Heart right ventricle (tissue), 16 donors: ENCODE measurements at places on chromosomes 11 and 22. TPM values are rescaled to one million over a fixed set of nuclear protein-coding genes. Genes with fewer than 3 reads are reported as not detected.
A peak's percentile ranks its signal among the peaks of the same experiment; 100 is the strongest.

DNA sequence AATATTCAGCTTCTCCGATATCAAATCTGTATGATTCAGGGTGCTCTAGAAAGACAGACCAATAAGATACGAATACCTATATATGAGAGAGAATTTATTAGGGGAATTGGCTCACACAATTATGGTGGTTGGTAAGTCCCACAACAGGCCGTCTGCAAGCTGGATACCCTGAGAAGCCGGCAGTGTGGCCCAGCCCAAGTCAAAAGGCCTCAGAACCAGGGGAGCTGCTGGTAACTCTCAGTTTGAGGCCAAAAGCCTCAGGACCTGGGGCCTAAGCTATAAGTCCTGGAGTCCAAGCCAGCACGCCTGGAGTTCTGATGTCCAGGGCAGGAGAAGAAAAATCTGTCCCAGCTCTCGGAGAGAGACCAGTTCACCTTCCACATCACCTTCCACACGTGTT lies 318.7 kb downstream of the BRD1 start:
- H3K27ac ChIP-seq: no peak overlapping the region
- H3K4me3 ChIP-seq: no peak overlapping the region
- no peaks in the 10 kb centered on the region for H3K4me1 ChIP-seq
- no peaks in the 10 kb centered on the region for H3K27me3 ChIP-seq

GRCh38 chr11:19604679-19605375 lies 107.8 kb upstream of the NAV2 start:
- H3K27me3 ChIP-seq: no peaks in the 10 kb centered on the region
- no peak for DNase-seq
- no peak overlapping the region for H3K4me3 ChIP-seq
- no peak overlapping the region for H3K27ac ChIP-seq
- H3K36me3 ChIP-seq: no peaks in the 10 kb centered on the region

DNA sequence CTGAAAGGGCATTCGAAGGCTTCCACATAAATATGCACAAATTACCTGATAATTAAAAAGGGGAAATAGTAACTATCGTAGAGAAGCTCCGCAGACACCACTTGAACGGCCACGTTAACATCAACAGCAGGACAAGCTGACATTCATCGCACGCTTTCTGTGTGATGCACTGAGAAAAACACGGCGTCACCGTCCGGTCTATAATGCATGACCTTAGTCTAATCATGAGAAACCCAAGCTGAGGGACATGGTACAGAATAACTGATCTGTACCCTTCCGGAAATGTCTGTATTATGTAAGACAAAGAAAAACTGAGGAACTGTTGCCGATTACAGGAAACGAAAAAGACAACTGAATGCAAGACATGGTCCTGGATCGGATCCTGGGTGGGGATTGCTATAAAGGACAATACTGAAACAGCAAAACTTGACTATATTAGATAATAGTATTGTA lies 678 bp upstream of the RANGAP1 start:
- peak overlapping the region; percentile 80 for H3K27ac ChIP-seq
- H3K27me3 ChIP-seq: no peaks in the 10 kb centered on the region
- no peak for DNase-seq
- H3K36me3 ChIP-seq: no peaks in the 10 kb centered on the region
- H3K4me3 ChIP-seq: peak overlapping the region; percentile 69

GRCh38 chr11:48001438-48002021 lies 21.2 kb downstream of the PTPRJ start:
- no peak overlapping the region for H3K27ac ChIP-seq
- H3K27me3 ChIP-seq: no peaks in the 10 kb centered on the region
- no peaks in the 10 kb centered on the region for H3K36me3 ChIP-seq
- DNase-seq: no peak
- H3K4me3 ChIP-seq: no peak overlapping the region
- H3K4me1 ChIP-seq: peaks cover 38% of the 10 kb centered on the region

DNA sequence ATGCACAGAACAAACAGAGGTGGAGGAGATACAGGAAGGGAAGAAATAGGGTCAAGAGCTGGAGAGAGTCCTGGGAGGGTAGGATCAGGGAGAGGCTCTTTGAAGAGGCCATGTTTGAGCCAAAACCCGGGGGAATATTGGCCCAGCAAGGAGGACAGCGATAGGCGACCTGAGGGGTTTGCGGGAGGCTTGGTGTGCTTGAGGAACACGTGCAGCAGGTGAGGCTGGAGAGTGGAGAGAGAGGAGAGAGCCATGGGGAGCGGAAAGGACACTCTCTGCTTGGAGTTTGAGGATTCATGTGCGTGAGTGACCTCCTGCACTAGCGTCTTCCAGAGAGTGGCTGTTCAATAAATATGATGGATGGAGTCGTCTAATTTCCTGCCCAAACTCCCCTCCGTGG lies 4.7 kb upstream of the B3GAT1 start:
- no peak overlapping the region for H3K4me3 ChIP-seq
- H3K36me3 ChIP-seq: no peaks in the 10 kb centered on the region
- peaks cover 47% of the 10 kb centered on the region for H3K27me3 ChIP-seq
- H3K4me1 ChIP-seq: no peaks in the 10 kb centered on the region

- H3K27me3 ChIP-seq: no peaks in the 10 kb centered on the region
- no peak overlapping the region for H3K4me3 ChIP-seq
- no peaks in the 10 kb centered on the region for H3K36me3 ChIP-seq
- no peak for DNase-seq
Observed at GRCh38 chr22:23769321-23769965, 1.7 kb upstream of the CHCHD10 start.

DNA sequence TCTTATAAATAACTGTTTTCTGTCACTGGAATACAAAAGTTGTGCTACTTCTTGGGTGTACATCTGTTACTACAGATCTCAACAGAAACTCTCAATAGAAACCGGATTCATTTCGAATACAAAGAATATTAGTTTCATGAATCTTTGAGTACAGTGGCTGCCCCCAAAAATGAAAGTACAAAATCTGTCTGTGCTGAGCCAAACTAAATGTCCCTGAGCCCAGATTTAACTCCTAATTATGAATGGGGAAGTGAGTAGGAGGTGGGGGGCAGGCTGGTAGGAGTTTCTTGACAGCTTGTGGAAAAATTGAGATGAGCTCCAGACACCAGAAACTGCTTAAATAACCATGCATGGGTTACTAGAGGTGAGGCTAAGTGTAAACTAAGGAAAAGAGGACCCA lies 41.6 kb downstream of the PITPNB start:
- peaks cover 92% of the 10 kb centered on the region for H3K4me1 ChIP-seq
- H3K27me3 ChIP-seq: no peaks in the 10 kb centered on the region
- H3K4me3 ChIP-seq: no peak overlapping the region
- H3K27ac ChIP-seq: no peak overlapping the region
- no peak for DNase-seq

DNA sequence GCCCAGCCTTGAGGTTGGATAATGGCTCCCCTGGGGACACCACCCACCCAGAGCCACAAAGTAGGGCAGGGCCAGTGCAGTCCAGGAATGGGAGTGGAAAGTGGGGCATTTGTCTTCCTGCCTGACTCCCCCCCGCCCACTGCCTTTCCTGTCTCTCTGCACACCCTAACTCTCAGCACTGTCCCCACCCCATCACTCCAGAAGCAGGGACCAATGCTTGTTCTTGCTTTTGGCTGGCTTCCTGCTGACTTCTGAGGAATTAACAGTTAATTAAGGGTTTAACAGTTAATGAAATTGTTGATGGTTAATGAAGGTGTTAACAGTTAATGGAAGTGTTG lies 4.7 kb downstream of the PITPNM1 start:
- no peak for DNase-seq
- H3K27me3 ChIP-seq: no peaks in the 10 kb centered on the region
- no peak overlapping the region for H3K27ac ChIP-seq
- H3K4me3 ChIP-seq: no peak overlapping the region
- peaks cover 6% of the 10 kb centered on the region for H3K4me1 ChIP-seq

The TRPM5 gene
- total RNA-seq: not detected

The OR8H3 gene
- total RNA-seq: not detected
